ENCODE measurements at places on chromosomes 4 and X.

DNA sequence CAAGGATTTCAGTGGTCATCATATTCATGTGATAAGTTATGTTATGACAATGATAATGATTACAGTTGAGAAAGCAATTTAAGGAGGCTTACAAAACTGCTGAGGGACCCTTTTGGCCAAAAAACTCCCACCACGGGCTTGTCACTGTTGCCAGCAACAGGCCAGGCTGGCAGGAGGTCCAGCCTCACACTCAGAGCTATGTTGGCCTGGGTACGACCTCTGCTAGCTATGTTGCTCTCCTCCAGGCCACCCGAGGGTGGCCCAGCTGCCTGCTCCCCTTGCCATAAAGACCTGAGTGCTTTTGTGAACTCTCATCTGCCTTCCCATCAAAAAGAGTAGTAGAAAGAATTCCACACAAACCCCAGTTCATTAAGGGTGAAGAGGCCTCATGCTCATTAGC, 52.0 kb downstream of the MID1 start:
- no peak for DNase-seq

- DNase-seq, result no peak
These were observed 12.0 kb downstream of the NHSL2 start for GRCh38 chrX:71922686-71923085.

GRCh38 chrX:8653956-8654355, 78.0 kb downstream of the ANOS1 start:
- no peak for DNase-seq

GRCh38 chr4:83308672-83309071, 24.1 kb upstream of the COQ2 start:
- DNase-seq, result no peak

DNA sequence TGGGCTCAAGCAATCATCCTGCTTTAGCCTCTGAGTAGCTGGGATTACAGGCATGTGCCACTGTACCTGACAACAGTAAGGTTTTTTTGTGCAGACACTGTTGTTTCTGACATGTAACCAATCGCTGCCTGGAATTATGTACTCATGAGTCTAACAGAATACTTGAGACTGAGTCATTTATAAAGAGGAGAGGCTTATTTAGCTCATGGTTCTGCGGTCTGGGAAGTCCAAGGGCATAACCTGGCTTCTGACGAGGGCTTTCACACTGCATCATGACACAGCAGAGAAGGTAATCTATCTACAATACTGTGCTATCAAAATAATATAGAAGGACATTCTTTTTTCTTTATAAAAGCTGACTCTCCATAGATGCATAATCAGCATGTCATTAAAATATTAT, 115.5 kb upstream of the STOX2 start:
- no peak for DNase-seq
